ENCODE measurements at places on chromosomes 4 and X.

DNA sequence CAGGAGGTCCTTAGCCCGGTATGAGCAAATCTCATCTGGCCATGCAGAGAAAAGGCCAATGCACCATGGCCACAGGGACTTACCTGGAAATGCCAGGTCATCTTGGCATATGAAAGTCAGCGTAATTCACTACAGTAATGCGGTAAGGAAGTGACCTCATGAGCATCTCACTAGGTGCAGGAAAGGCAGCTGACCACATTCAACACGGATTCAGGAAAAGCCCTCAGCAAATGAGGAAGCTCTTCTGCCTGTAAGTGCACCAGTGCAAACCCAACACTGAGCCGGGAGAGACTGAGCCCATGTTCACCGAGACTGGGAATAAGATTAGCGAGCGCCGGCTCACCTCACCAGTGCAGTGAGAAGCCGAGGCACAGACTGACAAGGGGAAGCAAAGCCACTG is 23.7 kb downstream of the LRPAP1 start:
- no peak for DNase-seq

DNA sequence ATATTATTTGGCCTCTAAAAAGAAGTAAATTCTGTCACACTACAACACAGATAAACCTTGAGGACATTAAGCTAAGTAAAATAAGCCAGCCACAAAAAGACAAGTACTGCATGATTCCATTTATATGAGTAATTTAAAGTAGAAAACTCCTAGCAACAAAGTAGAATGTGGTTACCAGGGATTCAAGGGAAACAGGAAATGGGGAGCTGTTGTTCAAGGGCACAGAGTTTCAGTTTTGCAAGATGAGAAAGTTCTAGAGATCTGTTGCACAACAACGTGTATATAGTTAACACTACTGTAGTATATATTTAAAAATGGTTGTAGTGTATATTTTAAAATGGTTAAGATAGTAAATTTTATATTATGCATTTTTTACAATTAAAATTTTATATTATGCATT is 25.4 kb downstream of the SEC31A start:
- DNase-seq: no peak

- no peak for DNase-seq
These were observed 26.2 kb upstream of the TMPRSS11D start for GRCh38 chr4:67909905-67910584.

GRCh38 chrX:126847143-126847542 is 27.6 kb downstream of the PRR32 start:
- DNase-seq: no peak

DNA sequence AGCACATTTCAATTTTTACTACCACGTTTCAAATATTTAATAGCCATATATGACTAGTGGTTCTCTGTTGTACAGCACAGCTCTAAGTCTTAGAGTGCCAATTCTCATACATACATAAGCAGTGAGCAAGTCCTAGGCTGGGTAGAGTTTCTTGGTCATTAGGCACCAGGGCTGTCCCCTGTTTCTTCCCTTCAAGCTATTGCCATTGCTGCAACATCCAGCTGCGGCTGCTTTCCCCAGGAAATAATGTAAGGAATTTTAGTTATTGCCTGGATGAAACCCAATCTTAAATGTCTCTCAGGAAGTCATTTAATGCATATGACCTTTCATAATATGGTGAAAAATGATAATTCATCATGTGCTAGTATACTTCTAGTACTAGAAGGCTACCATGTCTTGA is 74.1 kb upstream of the PPP3CA start:
- no peak for DNase-seq

DNA sequence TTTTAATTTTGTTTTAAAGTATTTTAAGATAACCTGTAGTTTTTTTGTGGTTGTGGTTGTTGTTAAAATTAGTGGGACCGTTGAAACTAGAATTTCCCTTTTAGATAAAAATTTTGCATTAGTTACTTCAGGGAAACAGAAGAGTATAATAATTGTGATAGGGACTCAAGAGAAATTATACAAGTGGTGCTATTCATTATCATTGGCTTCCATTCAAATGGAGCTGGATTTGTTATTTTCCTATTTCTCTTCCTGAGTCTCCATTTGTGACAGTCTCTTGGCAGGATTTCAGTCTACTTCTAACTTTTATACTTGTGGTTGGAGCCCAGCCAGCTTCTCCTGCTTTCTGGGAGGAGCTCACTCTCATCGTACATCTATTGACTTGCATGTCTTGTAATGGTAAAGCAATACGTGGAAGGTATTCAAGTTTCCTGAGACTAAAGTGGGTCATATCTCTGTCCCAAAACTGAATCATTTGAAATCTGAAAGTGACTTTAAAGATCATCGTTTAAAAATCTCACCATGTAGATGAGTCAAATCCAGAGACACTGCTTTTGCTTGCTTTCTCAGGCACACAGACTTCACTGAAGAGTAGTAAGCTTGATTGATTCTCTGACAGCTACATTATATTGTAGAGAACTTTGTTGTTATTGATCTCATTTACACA is 155.8 kb downstream of the RPA4 start:
- no peak for DNase-seq

GRCh38 chrX:131399678-131400428 is 110.7 kb upstream of the IGSF1 start:
- DNase-seq: no peak
